ENCODE measurements at places on chromosomes 11 and 22. TPM values are rescaled to one million over a fixed set of nuclear protein-coding genes. Genes with fewer than 3 reads are reported as not detected.
A peak's percentile ranks its signal among the peaks of the same experiment; 100 is the strongest.

The MYOD1 gene
- total RNA-seq: not detected

The MAP6 gene
- 0.05 TPM for total RNA-seq

The RASL10A gene
- total RNA-seq: not detected

The IGLL1 gene
- total RNA-seq: not detected

The RIBC2 gene
- total RNA-seq: 9.4 TPM

The DHCR7 gene
- 63.5 TPM for total RNA-seq

DNA sequence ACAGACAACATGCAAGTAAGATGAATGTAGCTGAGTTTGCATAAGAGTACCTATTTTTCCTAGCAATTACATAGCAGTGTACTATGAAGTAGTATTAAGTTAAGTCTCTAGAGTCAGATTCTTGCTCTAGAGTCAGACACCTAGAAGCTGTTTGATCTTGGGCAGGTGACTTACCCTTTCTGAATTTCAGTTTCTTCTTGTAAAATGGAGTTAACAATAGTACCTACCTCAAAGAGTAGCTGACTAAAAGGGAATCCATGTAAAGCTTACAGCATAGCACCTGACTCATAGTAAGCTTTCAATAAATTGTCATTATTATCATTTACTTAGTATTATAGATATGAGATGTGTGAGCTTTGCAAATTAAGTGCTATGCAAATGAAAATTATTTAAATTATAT, 47.8 kb upstream of the PTPRJ start:
- no peak for DNase-seq
- H3K36me3 ChIP-seq: no peaks in the 10 kb centered on the region
- no peak overlapping the region for H3K4me3 ChIP-seq
- H3K27ac ChIP-seq: no peak overlapping the region
- peaks cover 16% of the 10 kb centered on the region for H3K4me1 ChIP-seq

DNA sequence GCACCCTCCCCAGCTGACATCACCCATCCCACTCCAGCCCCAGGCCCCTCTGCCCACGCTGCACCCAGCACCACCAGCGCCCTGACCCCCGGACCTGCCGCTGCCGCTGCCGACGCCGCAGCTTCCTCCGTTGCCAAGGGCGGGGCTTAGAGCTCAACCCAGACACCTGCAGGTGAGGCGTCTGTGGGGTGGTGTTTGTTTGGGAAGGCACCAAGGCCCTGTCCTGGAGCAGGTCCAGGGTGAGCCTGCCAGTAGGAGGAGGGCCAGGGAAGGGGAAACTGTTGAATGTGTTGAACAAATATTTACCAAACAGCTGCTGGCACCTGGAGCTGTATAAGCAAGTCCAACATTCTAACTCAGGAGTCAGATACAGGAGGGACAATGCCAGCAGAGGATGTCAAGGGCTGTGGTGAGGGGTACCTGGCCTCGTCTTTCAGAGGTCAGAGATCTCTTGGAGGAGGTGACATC, 3.1 kb downstream of the VEGFB start:
- H3K36me3 ChIP-seq: peaks cover 11% of the 10 kb centered on the region
- no peak overlapping the region for H3K4me3 ChIP-seq
- H3K27me3 ChIP-seq: no peaks in the 10 kb centered on the region
- H3K27ac ChIP-seq: peak overlapping the region; percentile 43
- no peak for DNase-seq
- H3K4me1 ChIP-seq: peaks cover 26% of the 10 kb centered on the region

DNA sequence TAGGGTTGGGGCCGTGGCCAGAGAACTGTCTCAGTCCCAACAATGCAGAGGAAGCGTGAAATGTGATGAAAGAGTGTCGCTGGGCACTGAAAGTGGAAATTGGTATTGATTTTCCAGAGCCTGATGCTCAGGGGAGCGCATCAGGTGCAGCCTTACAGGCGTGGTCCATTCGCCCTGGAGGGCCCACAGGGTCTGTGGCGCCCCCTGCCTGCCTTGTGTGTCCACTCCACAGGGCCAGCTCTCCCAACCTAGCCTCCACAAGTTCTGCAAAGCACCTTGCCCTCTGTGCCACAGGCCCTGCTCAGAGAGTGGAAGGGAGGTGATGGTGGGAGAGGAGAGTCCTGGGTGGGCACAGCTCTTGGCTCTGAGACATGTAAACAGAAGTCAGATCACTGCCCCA, 54.9 kb upstream of the LMO1 start:
- no peak overlapping the region for H3K27ac ChIP-seq
- H3K36me3 ChIP-seq: no peaks in the 10 kb centered on the region
- no peaks in the 10 kb centered on the region for H3K4me1 ChIP-seq
- peaks cover 12% of the 10 kb centered on the region for H3K27me3 ChIP-seq
- peak; percentile 16 for DNase-seq

DNA sequence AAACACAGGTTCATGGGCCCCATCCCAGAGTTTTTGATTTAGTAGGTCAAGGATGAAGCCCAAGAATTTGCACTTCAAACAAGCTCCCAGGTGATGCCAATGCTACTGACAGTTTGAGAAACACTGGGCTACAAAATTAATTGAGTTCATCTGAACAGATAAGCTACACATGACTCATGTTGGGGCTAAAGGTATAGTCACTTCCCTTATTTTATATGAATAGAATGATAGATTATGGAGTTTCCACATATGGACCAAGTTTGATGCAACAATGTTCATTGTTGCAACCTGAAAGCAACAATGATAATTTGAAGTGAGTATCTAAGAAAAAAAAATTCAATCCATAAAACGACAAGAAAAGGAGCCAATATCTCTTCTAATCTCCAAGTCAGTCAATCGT, 54.9 kb downstream of the SOX6 start:
- H3K4me3 ChIP-seq: no peak overlapping the region
- DNase-seq: no peak
- no peaks in the 10 kb centered on the region for H3K36me3 ChIP-seq
- H3K27ac ChIP-seq: no peak overlapping the region
- no peaks in the 10 kb centered on the region for H3K27me3 ChIP-seq

DNA sequence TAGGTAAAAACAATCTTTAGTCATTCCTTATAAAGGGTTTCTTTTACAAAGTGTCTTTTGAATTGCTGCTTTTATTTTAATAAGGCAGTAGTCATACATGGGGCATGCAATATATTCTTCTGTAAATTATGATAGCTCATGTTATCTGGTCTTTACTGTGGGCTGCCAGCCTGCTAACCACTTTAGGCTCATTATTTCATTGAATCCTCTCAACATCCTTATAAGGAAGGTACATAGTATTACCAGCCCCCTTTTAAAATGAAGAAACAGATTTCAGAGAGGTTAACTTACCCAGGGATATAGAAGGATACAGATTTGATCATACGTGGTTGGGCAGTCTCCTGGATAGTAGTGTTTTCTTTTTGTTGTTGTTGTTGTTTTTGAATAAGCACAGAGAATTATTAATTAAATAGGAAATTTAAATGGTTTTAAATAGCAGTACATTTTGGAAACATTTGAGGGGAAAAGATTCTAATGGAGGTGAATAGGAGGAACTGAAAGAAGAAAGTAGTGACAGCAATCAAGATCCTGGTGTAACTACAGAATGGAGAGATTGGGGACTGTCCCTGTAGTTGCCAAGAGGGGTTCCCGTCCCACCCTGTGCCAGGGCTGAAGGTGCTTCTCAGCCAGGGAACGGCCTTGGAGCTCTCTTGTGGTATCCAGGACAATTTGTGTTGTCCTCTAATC, 21.0 kb downstream of the SPECC1L start:
- DNase-seq: no peak
- no peaks in the 10 kb centered on the region for H3K27me3 ChIP-seq
- H3K4me3 ChIP-seq: no peak overlapping the region
- H3K27ac ChIP-seq: no peak overlapping the region
- peaks cover 14% of the 10 kb centered on the region for H3K4me1 ChIP-seq

DNA sequence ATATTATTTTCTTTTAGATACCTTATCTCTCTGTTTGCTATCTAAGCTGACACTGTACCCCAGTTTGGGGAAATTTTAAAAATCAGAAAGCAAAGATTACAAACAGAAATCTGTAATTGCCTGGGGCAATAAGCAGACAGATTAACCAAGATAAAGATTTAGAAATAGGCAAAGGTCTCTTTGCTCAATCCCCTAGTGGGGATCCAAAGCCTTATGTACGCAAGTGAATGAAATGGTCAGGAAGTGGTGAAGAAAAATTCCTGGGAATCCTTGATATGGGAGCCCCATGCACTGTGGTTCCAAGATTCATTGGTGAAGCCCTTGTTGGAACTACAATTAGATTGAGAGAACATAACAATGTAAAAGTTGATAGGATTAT, 139.5 kb upstream of the GUCY1A2 start:
- H3K36me3 ChIP-seq: no peaks in the 10 kb centered on the region
- H3K27me3 ChIP-seq: no peaks in the 10 kb centered on the region
- no peak overlapping the region for H3K4me3 ChIP-seq
- DNase-seq: no peak
- H3K27ac ChIP-seq: no peak overlapping the region

- no peak for DNase-seq
- peaks cover 2% of the 10 kb centered on the region for H3K36me3 ChIP-seq
- H3K4me3 ChIP-seq: no peak overlapping the region
Observed at GRCh38 chr22:43553451-43554258, 141.8 kb downstream of the MPPED1 start.
